ENCODE measurements at places on chromosomes 11 and 22.

DNA sequence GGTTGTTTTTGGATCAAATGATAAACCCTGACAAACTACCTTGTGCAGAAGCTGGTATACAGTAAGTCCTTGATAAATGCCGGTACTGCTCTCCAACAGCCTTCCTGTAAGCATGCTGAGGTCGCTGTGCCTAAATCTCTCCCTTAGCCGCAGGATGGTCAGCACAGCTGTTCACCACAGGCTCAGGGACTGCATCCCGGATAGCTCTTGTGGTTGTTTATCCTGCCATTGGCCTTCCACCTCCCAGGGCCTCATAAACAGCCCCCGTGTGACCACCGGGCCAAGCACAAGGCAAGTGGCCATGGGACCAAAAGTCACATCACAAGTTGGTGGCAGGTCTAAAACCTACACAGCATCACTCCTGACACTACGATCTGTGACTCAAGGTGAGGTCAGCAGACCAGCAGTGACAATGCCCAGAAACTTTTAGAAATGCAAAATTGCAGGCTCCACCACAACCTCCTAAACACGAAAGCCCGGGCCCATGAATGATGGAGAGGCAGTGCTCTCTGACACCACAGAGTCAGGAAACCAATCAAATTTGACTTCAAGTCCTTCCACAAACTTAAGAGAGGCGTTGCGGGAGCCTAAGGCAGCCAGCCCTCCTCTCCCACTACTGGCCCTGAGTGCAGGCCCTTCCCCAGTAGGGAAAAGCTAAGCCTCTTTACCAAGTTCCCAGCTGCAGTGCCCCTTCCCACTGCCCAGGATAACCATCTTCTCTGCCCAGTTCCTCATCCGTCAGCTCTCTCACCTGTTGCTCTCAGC, 3.9 kb downstream of the SPATA19 start:
- no peak for DNase-seq

- no peak for DNase-seq
These were observed 670.9 kb downstream of the BRD1 start for GRCh38 chr22:49156662-49157285.

DNA sequence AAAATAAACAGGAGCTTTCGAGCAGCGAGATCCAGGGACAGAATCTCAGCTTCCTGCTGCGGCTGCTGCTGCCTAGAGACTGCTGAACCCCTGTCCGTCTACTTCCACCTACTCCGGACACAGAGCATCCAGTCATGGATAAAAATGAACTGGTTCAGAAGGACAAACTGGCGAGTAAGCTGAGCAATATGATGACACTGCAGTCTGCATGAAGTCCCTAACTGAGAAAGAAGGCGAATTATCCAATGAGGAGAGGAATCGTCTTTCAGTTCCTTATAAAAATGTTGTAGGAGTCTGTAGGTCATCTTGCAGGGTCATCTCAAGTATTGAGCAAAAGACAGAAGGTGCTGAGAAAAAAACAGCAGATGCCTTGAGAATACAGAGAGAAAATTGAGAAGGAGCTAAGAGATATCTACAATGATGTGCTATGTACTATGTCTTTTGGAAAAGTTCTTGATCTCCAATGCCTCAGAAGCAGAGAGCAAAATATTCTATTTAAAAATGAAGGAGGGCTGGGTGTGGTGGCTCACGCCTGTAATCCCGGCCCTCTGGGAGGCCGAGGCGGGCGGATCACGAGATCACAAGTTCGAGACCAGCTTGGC, 11.1 kb upstream of the MS4A2 start:
- no peak for DNase-seq

DNA sequence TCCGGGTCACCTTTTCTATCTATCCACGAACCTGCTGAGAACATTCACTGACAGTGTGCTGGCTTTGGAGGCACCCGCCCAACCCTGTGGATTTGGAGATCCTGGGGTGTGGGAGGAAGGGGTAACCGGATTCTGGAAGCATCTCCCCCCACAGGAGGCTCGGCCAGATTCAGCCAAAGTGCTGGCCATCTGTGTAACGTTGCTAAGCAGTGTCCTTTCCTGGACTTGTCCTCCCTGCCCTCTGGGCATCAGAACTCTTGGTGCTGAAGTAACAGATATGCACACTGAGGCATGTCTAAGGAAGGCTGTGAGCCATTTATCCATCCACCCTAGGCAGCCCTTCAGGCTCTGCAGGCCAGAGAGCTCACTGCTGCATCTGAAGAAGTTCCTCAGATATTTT, 85.7 kb downstream of the SNX19 start:
- no peak for DNase-seq

DNA sequence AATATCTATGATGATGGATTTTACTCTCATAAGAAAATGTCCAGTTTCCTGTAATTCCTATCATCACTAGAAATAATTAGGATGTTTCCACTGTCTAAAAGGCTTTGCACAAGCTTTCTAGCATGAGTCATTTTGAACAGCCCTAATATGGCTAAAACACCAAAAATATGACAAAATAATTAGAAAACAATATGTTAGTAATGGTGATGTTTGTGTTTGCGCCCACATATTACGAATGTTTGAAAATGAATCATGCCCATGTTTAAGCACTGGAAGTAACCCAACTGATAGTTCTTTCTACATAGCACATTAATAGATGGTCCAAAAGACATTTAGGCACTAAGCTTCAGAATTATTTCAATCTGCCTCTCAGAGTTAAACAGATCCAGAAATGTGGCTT, 96.0 kb downstream of the TRPC6 start:
- no peak for DNase-seq
